ENCODE measurements at places on chromosomes 5 and 9.

DNA sequence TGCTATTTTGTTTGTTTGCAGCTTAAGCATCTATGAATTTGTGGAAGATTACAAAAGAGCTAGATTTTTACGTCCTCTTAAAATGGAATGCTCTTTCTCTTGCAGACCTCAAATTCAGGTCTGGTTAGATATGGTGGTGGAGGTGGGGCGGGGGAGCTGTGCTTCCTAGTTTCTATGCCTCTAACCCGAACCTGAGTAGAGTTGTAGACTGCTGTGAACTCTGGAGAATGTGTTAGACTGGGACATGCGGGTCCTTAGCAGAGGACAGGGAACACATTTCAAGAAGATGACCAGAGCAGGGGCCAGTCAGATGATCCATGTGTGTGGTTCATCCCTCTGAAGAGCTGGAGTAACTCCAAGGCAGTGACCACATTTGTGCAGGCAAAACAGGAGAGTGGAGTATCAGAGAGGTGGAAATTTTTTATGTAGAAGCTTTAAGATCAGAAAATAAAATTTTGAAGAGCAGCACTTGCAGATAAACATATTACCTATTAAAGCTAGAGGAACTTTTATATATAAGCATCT lies 154.9 kb downstream of the FAM174A start:
- no peaks in the 10 kb centered on the region for H3K27me3 ChIP-seq
- H3K4me3 ChIP-seq: no peak overlapping the region
- H3K36me3 ChIP-seq: no peaks in the 10 kb centered on the region
- H3K4me1 ChIP-seq: no peaks in the 10 kb centered on the region
- DNase-seq: peak; percentile 32

DNA sequence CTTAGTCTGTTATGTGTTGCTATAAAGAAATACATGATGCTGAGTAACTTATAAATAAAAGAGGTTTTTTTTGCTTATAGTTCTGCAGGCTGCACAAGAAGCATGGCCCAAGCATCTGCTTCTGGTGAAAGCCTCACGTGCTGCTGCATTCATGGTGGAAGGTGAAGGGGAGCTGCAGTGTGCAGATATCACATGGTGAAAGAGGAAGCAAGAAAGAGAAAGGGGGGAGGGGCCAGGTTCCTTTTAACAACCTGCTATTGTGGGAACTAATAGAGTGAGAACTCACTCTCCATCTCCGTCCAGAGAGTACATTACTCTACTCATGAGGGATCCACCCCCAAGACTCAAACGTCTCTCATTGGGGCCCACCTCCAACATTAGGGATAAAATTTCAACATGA lies 12.5 kb upstream of the PARP8 start:
- DNase-seq: no peak
- H3K36me3 ChIP-seq: no peaks in the 10 kb centered on the region
- no peak overlapping the region for H3K27ac ChIP-seq
- no peaks in the 10 kb centered on the region for H3K4me1 ChIP-seq

GRCh38 chr9:122930541-122931225 lies 629 bp downstream of the ZBTB26 start:
- no peaks in the 10 kb centered on the region for H3K36me3 ChIP-seq
- DNase-seq: no peak
- H3K27ac ChIP-seq: peak overlapping the region; percentile 34
- H3K27me3 ChIP-seq: no peaks in the 10 kb centered on the region

GRCh38 chr5:36198281-36198680 lies 43.4 kb downstream of the NADK2 start:
- H3K4me3 ChIP-seq: no peak overlapping the region
- H3K27me3 ChIP-seq: no peaks in the 10 kb centered on the region
- no peaks in the 10 kb centered on the region for H3K4me1 ChIP-seq
- DNase-seq: no peak

DNA sequence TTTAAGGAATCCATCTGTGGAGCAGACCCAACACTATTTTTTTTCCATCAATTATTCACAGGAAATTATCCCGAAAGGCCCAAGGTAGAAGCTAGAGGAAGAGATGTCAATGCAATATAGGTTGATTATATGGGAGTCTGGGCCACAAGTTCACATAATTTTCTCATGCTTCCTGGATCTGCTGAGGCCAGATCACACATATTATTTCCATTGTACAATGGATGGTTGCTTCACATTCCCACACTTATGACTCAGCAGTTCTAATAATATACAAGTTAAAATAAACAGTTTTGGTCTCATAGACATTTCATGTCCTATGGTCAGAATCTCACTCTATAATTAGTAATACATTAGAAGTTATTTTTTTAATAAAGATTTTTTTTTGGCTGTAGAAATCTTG lies 66.0 kb upstream of the PTPRD start:
- H3K36me3 ChIP-seq: no peaks in the 10 kb centered on the region
- no peaks in the 10 kb centered on the region for H3K27me3 ChIP-seq
- peak; percentile 91 for DNase-seq
- no peak overlapping the region for H3K27ac ChIP-seq
- H3K4me1 ChIP-seq: no peaks in the 10 kb centered on the region

- no peak overlapping the region for H3K27ac ChIP-seq
- no peak for DNase-seq
- no peak overlapping the region for H3K4me3 ChIP-seq
- no peaks in the 10 kb centered on the region for H3K4me1 ChIP-seq
- H3K27me3 ChIP-seq: peaks cover 28% of the 10 kb centered on the region
- H3K36me3 ChIP-seq: no peaks in the 10 kb centered on the region
Observed at GRCh38 chr5:77946381-77947040, 170.4 kb upstream of the TBCA start.

GRCh38 chr9:116491659-116492058 lies 195.4 kb upstream of the TRIM32 start:
- no peaks in the 10 kb centered on the region for H3K27me3 ChIP-seq
- no peak overlapping the region for H3K27ac ChIP-seq

DNA sequence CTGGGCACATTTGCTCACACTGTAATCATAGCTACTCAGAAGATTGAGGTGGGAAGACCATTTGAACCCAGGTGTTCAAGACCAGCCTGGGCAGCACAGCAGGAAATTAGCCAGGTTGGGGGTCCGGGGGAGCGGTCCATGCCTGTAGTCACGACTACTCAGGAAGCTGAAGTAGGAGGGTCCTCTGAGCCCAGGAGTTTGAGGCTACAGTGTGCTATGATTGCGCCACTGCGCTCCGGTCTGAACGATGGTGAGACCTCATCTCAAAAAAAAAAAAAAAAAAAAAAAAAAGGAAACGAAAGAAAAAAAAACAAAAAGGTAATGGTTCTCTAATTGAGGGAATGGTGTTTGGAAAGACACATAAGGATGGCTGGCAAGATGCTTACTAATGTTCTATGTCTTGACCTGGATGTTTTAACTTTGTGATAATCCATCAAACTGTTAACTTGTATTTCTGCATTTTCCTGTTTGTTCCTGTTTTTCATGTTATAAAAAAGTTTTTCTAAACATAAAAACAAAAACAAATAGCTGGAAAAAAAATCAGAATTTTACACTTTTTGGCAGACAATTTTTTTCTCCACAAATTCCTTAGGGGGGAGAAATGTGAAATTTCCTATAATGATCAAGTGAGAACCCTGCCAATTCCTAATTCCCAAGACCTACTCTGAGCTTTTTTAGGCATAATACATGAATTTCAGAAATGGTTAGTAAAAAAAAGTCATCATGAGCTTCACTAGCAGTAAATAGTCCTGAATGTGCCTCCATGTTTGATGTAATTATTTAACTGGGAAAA lies 96.9 kb downstream of the DENND1A start:
- H3K27ac ChIP-seq: no peak overlapping the region
- H3K4me1 ChIP-seq: no peaks in the 10 kb centered on the region
- no peak for DNase-seq
